ENCODE measurements at places on chromosomes 2 and 18.

DNA sequence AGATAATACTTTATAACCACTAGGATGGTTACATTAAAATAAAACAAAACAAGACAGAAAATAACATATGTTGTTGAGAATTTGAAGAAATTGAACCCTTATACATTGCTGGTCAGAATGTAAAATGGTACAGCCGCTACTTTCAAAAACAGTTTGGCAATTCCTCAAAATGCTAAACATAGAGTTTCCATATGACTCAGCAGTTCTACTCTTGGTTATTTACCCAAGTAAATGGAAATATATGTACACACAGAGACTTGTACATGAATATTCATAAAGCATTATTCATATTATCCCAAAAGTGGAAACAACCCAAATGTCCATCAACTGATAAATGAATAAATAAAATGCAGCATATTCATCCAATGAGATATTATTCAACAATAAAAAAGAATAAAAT lies 92.5 kb upstream of the LRATD1 start:
- DNase-seq: no peak

GRCh38 chr2:217436386-217436785 lies 566.4 kb downstream of the TNS1 start:
- no peak for DNase-seq

GRCh38 chr2:231549446-231550239 lies 19.4 kb upstream of the NMUR1 start:
- no peak for DNase-seq

DNA sequence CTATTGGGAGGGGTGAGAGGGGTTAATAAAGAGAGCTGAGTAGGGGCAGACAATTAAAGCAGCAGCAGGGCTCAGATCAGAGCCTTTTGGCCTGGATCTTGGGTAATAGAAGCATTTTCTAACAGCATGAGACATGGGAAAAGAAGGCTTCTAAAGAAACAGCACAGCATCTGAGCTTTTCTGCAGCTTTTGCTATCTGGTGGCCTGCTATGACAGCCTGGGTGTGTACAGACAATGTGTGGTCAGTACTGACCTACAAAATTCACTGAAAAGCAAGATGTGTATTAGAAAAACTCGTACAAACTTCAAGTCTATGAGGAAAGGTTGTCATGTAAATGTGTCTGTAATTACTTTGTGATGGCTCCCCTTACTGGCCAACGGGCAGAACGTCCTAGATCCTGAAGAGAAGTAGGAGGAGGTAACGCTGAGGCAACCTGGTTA lies 95.6 kb downstream of the GALNT3 start:
- peak; percentile 15 for DNase-seq

DNA sequence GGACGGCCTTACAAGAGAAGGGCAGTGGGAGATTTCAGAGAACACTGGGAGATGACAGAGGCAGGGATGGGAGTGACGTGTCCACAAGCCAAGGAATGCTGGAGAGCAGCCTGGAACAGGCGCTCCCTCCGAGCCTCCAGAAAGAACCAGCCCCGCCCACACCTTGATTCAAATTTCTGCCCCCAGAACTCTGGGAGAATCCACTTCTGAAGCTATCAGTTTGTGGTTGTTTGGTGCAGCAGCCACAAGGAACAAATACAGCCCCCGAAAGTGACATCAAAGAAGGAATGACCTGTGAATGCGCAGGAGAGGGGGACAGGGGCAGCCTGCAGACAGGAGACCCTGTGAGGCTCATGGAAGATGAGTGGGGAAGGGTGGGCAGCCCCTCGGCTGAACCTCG lies 67.3 kb downstream of the TWIST2 start:
- no peak for DNase-seq

DNA sequence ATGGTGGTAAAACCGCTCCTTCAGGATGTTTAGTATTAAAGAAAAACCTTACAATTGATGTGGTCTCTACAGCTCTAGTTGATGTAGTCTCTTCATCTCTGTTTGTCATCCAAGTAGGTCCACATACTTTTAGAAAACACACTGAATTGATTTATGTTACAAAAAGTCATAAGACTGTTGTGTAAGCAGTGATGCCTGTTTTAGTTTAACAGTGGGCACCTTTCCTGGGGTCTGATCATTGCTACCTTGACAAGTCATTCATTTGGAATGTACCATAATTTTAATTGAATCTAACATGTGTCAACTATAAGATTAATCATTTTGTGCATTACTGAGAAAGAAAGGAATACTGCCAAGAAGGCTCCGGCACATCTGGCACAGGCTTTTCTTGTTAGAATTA lies 34.3 kb downstream of the GIGYF2 start:
- DNase-seq: no peak

- DNase-seq: no peak
Observed at GRCh38 chr18:27057519-27058234, 127.4 kb downstream of the CHST9 start.

DNA sequence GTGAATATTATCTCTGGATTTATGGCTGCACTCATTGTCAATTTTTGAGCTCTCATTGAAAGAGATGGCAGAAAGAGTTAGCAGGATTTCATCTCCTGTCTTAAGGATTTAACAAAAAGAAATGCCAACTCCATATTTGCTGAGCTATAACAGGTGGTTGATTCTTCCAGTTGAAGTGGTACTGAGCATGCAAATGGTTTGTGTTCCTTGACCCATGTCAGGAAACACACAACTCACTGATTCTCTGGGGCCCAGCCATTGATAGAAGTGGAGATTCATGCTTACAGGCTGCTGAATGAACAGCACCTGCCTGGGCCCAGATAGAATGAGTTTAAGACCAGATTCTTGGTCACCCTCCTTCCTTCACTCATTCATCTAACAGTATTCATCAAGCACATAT lies 128.8 kb downstream of the CERS6 start:
- DNase-seq: no peak

DNA sequence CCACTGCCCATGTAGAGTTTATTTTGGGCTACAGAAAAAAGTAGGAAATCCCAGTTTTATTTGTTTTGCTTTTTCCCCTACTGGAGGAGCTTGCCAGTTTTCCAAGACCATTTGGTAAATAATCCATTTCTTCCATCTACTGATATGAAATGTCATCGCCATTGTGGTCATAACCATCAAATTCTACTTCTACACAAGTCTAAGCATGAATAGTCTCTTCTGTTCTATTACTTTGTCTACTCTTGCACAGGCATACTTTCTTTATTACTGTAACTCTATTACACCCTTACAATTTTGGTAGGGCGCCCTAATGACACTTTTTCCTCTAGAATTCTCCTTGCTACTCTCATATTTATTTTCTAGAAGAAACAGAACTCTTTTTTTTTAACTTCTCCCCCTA lies 120.7 kb downstream of the ATAD2B start:
- DNase-seq: no peak

DNA sequence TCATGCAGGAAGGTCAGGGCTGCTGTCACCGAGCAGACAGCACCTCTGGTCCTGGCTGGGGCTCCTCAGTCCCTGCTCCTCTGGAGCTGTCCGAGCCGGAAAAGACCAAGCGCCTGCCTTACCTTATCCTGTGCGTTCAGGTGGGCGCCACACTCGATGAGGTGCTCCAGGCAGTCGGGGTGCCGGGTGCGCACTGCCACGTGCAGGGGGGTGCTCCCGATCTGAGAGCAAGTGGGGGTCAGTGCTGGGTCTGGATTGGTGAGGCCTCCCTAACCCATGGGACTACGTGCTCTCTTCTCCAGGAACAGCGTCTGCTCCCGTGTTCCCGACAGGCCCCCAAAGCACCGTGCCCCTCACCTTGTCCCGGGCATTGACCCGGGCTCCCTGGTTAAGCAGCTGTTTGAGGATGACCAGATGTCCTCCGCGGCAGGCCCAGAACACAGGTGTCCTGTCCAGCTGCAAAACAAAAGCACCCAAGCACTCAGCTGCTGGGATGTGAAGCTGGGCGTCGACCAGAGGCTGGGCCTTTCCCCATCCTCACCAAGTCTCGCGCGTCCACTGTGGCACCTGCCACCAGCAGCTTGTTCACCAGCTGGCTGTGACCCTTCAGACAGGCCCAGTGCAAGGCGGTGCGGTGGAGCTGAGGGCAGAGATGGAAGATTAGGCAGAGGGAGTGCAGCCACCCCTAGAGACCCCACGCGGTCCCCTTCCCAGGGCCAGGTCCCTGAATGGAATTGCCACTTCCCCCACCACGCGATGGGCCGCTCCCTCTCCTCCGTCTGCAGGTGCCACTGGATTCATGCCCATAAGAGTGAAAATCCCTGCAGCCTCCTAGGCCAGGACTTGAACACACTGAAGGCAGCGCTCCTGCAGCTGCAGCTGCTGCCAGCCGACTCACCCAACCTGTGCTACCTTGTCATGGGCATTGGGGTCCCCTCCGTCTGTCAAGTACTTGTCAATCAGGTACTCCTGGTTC lies 3.7 kb downstream of the ANKRD23 start:
- no peak for DNase-seq

DNA sequence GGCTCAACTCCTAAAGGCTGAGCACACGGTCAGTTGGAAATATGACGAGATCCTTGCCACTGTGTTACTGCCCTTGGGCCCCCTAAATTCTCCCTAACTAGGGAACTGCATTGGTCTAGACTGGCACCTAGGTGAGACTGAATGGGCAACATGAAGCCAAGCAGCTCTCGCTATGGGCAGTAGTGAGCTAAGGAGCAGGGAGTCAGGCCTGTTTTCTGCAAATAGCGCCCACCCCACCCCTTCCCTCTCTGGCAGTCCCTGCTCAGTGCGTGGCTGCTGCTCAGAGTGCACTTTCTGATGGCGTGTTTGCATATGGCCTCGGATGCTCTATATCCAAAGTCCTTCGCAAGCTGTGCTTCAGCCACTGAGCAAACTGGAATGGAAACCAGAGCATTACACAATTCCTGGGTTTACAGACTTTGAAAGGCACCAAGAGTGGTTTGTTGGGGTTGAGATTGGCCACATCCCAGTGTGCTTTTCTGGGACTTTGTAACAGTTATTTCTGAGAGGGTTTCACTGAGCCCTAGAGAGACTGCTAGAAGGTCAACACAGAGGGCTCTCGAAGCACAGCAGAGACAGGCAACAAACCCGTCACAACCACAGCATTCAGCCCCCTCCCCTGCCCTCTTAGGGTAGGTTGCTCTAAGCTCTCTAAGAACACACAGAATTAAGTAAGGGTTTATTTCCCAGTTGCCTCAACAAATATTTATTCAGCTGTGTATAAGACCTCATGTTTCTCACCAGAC lies 419.9 kb downstream of the STK39 start:
- DNase-seq: no peak

DNA sequence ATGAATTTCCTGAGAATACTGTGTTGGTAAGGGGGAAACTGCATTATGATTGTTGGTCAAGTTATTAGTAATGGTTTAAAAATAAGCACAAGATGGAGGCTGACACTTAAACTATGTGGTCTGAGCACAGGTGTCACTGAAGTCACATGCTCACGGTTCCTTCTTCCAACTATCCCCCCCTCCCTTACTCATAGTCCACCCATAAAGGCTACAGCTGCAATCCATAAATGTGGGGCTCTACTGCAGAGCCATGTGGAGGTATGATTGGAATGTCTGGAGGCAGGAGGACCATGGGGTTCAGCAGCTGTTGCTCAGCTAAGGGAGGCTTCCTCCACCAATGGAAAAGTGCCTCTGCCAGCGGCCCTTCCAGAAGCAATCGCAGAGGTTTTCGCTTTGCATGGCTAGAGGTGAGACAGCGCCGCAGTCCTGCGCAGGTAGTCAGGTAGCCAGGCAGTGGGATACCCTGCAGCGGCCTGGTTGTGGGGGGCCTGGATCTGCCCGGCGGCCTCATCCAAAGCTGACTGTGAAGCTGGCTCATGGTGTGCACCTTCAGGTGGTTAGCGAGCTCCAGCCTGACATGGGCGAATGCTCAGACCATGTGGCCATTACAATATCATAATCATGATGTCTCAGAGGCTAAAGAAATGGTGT lies 249.6 kb downstream of the DCDC2C start:
- DNase-seq: no peak

- DNase-seq: no peak
Observed at GRCh38 chr18:25042641-25043051, 309.3 kb downstream of the ZNF521 start.

GRCh38 chr2:160007111-160007510 lies 55.3 kb downstream of the PLA2R1 start:
- no peak for DNase-seq

GRCh38 chr2:187617905-187618304 lies 63.7 kb upstream of the TFPI start:
- DNase-seq: no peak

GRCh38 chr2:128732976-128733431 lies 414.3 kb upstream of the HS6ST1 start:
- peak; percentile 34 for DNase-seq

GRCh38 chr2:127506510-127506909 lies 19.8 kb downstream of the IWS1 start:
- DNase-seq: no peak
